ENCODE measurements at places on chromosomes 4 and X.

GRCh38 chr4:36386691-36387090, 105.3 kb downstream of the DTHD1 start:
- no peak for DNase-seq

DNA sequence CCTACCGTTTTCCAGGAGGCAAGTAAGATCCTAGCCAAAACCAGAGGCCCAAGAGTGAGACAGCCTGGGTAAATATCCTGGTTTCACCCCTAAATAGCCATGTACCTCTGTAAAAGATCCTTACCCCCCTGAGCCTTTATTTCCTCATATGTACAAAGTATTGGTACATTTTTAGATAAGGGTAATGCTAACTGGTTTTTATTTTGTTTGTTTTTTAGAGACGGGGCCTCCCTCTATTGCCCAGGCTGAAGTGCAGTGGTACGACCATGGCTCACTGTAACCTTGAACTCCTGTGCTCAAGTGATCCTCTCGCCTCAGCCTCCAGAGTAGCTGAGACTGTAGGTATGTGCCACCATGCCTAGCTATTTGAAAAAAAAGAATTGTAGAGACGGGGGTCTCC, 29.4 kb downstream of the SERPINA7 start:
- DNase-seq = no peak

- no peak for DNase-seq
Measured at GRCh38 chrX:618761-619450, 11.7 kb upstream of the SHOX start.

DNA sequence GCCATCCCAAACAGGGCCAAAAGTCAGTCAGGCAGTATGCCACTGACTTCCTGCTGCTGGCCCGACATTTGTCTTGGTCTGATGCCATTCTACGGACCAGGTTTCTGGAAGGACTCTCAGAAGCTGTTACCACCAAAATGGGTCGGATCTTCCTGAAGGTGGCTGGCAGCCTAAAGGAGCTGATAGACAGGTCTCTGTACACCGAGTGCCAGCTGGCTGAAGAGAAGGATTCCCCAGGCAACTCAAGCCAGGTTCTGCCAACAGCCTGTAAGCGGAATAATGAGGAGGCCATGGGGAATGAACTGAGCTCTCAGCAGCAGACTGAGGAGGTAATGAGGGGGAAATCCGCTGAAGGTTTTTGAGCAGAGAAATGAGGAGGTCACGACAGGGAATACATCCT, 95.7 kb downstream of the RTL9 start:
- DNase-seq = no peak
